H1 (cell line): ENCODE measurements at places on chromosomes 3 and 15.

GRCh38 chr3:69932501-69932900 is 67.0 kb upstream of the SAMMSON start:
- DNase-seq: no peak

DNA sequence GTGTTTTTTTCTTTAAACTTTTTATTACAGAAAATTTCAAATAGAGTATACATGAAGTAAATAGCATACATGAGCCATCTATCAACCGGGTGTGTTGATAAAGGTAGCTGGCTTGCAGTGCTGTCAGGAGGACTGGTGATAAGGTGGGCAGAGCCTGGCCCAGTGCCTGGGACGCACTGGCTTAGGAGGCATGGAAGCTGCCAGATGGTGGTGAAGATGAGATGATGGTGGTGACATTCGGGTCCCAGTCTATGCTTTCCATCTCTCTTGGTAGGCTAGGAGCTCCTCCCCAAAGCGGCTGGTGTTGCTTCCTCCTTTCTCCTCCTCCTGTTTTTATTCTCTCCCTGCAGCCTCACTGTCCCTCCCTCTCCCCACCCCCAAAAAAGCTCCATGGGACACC is 101.7 kb downstream of the ADCY5 start:
- DNase-seq: no peak

- DNase-seq: no peak
Observed at GRCh38 chr15:33071451-33071850, 123.1 kb downstream of the FMN1 start.

DNA sequence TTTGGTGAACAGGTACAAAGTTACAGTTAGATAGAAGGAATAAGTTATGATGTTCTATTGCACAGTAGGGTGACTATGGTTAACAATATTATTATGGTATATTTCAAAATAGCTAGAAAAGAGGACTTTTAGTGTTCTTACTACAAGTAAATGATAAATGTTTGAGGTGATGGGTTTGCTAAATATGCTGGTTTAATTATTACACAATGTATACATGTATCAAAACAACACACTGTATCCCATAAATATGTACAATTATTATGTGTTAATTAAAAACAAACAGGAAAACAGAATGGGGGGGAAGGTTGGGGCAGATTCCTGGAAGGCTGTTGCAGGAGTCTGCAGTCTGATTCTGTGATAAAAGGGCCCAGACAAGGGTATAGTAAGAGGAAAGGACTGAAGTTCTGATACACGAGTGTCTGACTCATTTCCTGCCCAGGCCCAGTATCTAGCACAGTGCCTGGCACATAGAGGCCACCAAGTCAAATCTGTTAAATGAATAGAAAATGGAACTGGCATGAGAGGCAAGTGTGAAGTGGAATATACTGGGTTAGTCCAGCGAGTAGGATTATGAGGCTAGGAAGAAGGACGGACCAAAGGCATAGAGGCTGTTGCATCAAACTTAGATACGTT is 7.2 kb upstream of the ENTPD3 start:
- no peak for DNase-seq

- DNase-seq: no peak
Observed at GRCh38 chr3:186330772-186331460, 31.1 kb downstream of the DGKG start.

- no peak for DNase-seq
Observed at GRCh38 chr15:40481341-40482074, 10.7 kb downstream of the CHST14 start.

DNA sequence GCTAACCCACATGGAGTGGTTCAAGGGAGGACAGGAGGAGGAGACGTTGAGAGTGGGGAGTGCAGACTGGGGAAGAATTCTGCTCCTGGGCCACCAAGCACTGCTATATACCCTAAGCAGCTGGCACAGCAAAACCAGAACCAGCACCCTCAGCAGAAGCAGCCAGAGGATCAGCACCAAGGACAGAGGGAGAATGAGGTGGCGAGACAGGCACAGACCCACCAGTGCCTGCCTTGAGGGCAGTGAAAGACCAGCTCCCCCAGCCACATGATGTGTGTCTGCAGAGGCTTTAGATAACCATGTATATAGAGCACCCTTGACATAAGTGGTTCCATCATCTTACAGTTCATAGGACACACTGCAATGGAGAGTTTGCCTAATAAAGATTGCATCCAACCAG is 319.0 kb downstream of the GABRB3 start:
- DNase-seq: no peak

GRCh38 chr3:58261954-58262666 is 24.5 kb downstream of the ABHD6 start:
- DNase-seq: no peak

DNA sequence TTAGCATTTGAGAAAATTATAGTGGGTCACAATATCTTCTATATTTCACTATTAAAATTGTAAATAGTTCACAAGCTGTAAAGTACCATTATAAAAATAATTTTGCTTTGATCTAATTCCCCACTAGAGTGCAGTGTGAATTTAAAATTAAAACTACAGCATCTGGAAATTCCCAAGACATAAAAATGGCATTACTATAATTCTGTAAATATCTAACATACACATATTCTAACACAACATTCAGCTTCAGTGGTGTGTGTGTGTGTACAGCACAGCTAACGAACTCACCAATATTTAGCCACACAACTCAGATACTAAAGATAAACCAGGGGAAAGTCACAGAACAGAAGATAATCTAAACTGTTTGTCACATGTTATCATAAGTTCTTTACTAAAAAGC is 424.9 kb upstream of the ZNF385D start:
- no peak for DNase-seq

DNA sequence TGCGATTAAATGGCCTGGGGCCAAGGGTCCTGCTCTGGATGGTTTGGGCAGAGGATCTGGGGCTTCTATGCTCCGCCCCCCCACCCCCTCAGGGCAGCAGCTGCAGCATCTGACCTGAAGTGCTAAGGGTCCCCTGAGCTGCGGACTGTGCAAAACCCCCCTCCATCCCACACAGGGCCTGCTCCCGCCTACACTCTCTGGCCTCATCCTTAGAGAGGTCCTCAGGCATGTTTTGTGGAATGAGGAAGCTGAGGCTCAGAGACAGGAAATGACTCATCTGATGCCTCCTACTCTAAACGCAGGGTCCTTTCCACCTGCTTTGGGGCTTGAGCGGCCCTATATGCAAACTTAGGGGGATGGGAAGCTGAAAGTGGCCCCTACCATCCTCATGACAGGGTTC is 59.5 kb upstream of the CTSH start:
- DNase-seq: no peak

- no peak for DNase-seq
Observed at GRCh38 chr3:79257791-79258190, 510.0 kb downstream of the ROBO1 start.

- DNase-seq: no peak
Observed at GRCh38 chr3:38564631-38565338, 68.6 kb downstream of the EXOG start.

DNA sequence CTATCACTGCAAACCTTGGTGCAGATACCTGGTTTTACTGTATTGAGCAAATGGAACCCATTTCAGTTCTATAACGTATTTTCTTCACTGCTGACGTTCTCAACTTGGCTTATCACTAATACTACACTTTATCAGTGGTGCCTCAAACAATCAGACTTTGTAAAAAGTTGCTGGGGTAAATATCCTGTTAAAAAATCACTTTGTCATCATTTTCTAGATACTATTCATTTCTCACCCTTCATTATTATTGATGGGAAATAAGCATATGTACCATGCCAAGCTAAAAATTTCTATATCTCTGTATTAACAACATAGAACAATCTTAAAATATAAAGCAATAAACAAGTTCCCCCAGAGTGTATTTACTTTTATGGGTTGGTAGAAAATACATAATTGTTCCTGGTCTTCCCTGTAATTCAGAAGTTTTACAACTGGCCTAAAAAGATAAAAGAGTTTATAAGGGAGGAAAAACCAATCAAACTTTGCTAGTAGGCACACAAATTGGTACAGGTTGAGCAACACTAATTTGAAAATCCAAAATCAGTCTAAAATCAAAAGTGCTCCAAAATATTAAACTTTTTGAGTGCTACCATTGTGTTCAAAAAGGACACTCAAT is 33.2 kb downstream of the CIP2A start:
- no peak for DNase-seq

DNA sequence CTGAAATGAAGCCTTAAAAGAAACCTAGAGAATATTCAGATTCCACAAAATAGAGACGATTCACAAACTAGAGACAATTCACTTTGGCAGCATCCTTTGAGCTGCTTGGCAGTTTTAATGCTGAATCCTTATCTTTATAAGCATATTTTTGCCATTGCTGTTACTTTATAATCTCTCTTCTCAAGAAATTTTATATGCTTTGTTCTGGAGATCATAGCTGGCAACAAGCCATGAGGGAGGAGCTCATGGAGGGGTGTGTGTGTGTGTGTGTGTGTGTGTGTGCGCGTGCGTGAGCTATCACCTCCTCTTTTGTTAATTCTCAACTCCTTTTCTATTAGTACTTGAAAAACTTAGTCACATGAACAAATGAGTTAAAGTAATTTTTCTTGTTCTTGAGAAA is 495.0 kb upstream of the RGMA start:
- no peak for DNase-seq

GRCh38 chr3:141489203-141489602 is 2.4 kb downstream of the RASA2 start:
- no peak for DNase-seq

DNA sequence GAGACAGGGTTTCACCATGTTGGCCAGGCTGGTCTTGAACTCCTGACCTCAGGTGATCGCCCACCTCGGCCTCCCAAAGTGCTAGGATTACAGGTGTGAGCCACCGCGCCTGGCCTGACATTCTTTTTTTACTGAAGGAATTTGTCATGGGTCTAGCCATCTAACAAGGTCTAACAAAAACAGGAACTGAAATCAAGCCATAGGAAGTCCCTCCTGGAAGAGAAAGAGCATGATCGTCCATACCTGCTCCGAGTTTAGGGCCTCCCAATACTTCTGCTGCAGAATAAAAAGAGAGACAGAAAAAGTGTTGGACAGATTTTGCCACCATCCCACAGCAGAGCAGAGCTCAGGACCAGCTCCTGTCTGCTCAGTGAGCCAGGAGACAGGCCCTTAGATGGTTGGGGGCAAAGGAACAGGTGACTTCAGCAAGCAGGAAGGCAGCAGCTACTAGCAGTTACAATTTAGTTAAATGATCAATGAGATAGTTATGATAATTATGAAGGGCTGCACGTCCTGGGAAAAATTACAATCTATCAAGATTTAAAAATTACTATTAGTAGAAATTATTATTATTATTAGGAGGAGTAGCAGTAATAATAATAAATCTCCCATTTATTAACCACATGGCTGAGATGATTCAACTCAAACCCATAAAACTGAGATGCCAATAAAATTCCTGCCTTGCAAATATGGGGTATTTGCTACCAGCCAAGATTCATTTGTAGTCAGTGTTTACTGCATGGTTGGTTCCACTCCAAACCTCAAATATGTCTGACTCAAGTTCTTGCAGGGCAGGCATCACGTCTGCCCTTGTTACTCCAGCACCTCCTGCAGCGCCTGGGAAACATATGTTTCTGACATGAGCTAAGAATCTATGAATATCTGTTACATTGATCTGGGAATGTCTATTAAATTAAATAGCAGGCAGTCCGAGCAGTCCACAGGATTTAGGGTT is 40.1 kb downstream of the TMEM44 start:
- no peak for DNase-seq

DNA sequence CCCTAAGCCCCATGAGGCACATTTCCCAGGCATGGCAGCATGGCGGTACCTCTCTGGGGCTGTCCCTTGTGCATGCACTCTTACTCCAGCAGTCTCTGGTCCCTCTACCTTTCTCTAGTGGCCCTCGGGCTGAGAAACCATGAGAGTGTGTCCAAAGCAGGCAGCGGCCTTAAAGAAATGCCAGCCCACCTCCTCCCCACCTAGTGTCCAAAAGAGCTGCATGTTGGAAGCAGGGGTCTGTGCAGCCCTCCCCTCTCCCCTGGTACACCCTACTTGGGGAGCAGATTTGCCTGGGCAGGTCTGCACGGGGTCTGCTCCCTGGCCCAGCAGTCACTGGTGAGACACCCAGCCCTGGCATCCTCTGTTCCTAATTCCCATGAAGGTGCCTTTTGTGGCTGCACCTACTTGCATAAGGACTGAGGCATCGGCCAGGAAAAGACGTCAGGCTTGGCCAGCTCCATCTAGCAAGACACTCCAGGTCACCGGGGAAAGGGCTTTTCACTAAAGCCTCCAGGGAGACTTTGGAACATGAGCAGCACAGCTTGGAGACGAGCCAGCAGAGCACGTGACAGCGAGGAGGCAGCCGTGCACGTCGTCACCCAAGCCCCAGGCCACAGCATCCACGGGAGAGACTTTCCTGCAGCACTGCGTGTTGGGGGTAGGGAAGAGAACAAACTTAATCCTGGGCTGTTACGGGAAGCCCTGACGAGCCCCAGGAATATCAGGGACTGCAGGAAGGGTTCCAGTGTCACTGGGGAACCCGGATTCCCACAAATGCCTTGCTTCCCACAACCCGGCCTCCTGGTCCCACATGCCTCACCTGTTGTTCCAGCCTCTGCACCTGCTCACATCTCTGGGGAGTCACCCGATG is 38.8 kb downstream of the TM2D3 start:
- no peak for DNase-seq

DNA sequence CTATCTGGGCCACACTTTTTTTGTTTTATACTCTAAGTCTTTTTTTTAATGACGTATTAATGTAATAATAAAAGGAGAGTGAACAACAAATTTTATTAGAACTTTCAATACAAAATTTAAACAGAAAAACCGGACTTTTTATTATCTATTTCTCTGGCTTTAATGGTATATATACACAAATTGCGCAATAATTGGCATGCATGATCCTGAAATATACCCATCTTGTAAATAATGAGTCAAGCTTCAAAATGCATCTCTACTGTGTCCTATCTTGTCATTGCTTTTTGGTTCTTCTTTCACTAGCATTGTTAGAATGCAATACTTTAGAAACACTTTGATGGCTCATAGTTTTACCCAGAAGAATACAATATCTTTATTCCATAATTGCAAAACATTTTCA is 963.6 kb downstream of the CADM2 start:
- DNase-seq: no peak

DNA sequence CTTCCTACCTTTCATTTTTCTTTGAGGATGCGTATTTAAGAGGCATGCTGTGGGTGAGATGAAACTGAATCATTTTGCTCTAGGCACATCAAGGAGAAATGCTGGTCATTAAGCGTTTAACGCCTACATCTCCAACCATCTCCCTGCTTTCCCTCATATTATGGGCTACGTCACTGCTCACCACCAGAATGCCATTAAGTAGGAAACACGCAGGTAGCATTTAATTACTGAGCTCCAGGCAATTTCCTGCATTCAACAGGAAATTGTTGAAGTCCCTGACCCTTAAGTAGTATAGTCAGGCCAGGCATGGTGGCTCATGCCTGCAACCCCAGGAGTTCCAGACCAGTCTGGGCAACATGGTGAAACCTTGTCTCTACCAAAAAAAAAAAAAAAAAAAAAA is 66.1 kb downstream of the CHSY1 start:
- no peak for DNase-seq

GRCh38 chr3:23316924-23317323 is 113.8 kb downstream of the UBE2E2 start:
- no peak for DNase-seq
